ENCODE measurements at places on chromosomes 5 and 9. TPM values are rescaled to one million over a fixed set of nuclear protein-coding genes. Genes with fewer than 3 reads are reported as not detected.

Gene CCDC187
- not detected for total RNA-seq

Gene TMOD1
- 3.7 TPM for total RNA-seq

Gene HIGD2A
- total RNA-seq, result 264 TPM

Gene SLC6A3
- 0.07 TPM for total RNA-seq

Gene SPARC
- 16.4 TPM for total RNA-seq

Gene BTNL8
- total RNA-seq, result not detected

Gene CRHBP
- total RNA-seq, result 0.24 TPM

Gene PLAC8L1
- total RNA-seq, result not detected

Gene SLC23A1
- 1.5 TPM for total RNA-seq

Gene CMBL
- total RNA-seq, result 21.9 TPM

Gene PCDHGB6
- 0.11 TPM for total RNA-seq

Gene GCNT1
- 1.7 TPM for total RNA-seq

Gene PLCXD3
- total RNA-seq, result 0.31 TPM

Gene RANBP3L
- not detected for total RNA-seq

Gene MYOZ3
- 0.05 TPM for total RNA-seq

Gene ERAP2
- total RNA-seq, result 1.2 TPM

Gene CAPSL
- not detected for total RNA-seq

Gene GKAP1
- 5.8 TPM for total RNA-seq

Gene FOXD4L4
- total RNA-seq, result not detected

Gene PROB1
- total RNA-seq, result 0.33 TPM

Gene SLC25A48
- total RNA-seq, result not detected

Gene LAMC3
- 1.5 TPM for total RNA-seq

Gene ARHGEF39
- 15.4 TPM for total RNA-seq

Gene SLC1A3
- total RNA-seq, result not detected

Gene ISOC1
- 19.9 TPM for total RNA-seq

Gene SH3RF2
- 3.0 TPM for total RNA-seq

Gene MYMK
- total RNA-seq, result not detected

Gene STC2
- total RNA-seq, result 53.7 TPM

Gene IL5
- total RNA-seq, result not detected

Gene SPRY4
- 5.6 TPM for total RNA-seq

Gene PCDHGB2
- 0.19 TPM for total RNA-seq

Gene KLHL9
- total RNA-seq, result 18.7 TPM

Gene ARRDC3
- total RNA-seq, result 21.2 TPM

Gene PCDHGB3
- total RNA-seq, result 0.35 TPM

Gene FUT7
- not detected for total RNA-seq

Gene ARHGEF37
- 0.82 TPM for total RNA-seq

Gene GHR
- not detected for total RNA-seq

Gene C9
- not detected for total RNA-seq
